ENCODE measurements at places on chromosomes 1 and 21. TPM values are rescaled to one million over a fixed set of nuclear protein-coding genes. Genes with fewer than 3 reads are reported as not detected.

Gene ADORA1
- 8.5 TPM for total RNA-seq

Gene CYP4A22
- total RNA-seq = not detected

DNA sequence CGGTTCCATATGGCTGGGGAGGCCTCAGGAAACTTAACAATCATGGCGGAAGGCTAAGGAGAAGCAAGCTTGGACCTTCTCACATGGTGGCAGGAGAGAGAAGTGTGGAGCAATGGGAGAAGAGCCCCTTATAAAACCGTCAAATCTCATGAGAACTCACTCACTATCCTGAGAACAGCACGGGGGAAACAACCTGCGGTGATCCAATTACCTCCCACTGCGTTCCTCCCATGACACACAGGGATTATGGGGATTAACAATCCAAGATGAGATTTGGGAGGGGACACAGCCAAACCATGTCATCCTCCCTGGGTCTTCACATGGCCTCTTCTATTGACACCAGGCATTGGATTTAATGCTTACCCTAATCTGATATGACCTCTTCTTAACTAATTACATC, 455.1 kb upstream of the VAMP3 start:
- no peak for DNase-seq

DNA sequence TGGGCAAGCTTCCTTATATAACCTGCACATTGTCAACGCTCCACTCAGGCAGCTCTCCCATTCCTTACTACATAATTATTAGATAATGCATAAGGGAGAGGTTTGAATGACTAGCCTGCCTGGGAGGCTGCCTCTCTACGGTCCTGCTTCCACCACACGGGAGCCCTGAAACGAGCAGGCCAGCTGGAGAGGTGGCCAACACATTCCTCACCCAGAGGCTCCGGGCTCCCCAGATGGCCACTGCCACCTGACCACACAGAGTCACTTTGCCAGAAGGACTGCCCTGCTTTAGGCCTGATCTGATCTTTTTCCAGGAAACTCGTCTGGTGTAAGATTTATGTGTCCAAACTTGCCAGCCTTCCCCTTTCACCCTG, 27.9 kb downstream of the HIVEP3 start:
- no peak for DNase-seq

- DNase-seq = no peak
Observed at GRCh38 chr21:34813266-34813894, 144.6 kb downstream of the CLIC6 start.

GRCh38 chr1:3096345-3096744, 27.3 kb downstream of the PRDM16 start:
- DNase-seq = no peak

- no peak for DNase-seq
Observed at GRCh38 chr1:207027206-207027777, 5.3 kb downstream of the C1orf116 start.

- DNase-seq = no peak
Observed at GRCh38 chr1:168455764-168456163, 88.0 kb downstream of the XCL2 start.

DNA sequence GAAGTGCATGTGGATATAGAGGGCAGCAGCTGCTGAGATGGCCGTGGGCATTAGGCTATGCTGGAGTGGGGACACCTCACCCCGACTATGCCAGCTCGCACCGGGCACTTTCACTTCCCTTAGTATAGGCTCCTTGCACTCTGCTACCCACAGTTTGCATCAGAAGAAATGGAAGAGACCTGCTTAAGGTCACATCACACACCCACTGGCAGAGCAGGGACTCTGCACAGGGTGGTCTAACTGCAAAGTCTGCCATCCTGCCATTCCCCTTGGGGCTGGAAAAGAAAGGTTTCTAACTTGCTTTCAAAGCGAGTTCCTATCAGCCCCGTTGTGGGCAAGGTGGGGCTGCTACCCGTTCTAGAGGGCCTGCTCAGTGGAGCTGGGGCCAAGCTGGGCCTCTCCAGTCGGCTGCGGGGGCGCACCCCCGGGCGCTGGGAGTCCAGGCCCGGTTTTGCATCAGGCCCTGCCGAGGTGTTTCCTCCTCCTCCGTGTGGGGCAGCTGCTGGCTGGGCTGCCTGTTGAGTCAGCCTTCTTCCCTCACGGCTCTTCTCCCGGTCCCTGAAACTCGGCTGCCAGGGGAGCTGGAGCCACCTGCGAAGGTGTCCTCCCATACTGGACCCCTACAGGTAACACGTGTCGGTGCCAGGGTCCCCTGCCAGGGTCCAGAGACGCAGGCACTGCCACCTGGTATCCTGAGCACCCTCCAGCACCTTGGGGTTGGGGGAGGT, at the start of gene SYTL1:
Gene SYTL1 (plus strand): TSS at position 498 of the 728 bp plus-strand sequence. CDS start 3,313 bp downstream, outside the sequence.
- DNase-seq = no peak

- no peak for DNase-seq
Observed at GRCh38 chr1:2311184-2312032, 79.9 kb downstream of the MORN1 start.

DNA sequence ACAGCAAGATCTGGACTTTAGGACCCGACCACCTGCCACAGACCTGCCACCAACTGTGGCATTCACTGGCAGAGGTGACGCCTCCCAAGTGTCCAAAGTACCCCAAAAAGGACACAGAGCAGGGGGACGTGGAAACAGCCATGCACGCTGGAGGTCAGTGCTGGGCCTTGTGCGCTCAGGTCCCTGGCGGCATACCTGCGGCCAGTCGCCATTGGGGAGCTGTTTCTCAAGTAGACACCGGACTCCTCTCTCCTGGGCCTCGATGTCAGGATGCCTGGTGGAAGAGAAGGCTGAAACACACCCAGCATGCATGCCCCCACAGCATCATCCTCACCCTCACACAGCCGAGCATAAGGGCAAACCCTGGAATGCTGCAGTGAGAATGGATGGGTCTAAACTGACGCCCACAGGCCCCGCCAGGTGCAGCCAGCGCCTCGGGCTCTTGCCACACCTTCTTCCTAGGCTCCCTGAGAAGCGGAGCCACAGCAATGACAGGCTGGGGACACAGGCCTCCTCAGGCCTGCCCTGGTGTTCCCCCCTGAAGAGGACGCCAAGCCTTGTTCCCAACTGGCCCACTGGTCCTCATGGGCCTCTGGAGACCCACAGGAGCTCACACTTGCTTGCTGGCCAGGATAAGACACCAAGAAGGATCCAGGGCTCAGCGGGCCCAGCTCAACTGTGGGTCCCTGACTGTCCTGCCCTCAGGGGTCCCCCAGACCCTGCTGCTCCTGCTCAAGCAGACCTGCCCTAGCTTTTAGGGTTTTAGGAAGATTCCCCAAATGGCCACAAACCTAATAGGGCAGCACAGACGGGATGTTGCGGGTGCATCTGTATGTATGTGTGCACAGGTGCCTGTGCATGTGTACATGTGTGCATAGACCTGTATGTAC, 7.7 kb upstream of the SPATC1L start:
- no peak for DNase-seq
